ENCODE measurements at places on chromosomes 5 and 9. TPM values are rescaled to one million over a fixed set of nuclear protein-coding genes. Genes with fewer than 3 reads are reported as not detected.

- no peak for DNase-seq
These were observed 106.8 kb upstream of the PTGER4 start for GRCh38 chr5:40572937-40573336.

IER5L gene
- not detected for polyA plus RNA-seq

DNA sequence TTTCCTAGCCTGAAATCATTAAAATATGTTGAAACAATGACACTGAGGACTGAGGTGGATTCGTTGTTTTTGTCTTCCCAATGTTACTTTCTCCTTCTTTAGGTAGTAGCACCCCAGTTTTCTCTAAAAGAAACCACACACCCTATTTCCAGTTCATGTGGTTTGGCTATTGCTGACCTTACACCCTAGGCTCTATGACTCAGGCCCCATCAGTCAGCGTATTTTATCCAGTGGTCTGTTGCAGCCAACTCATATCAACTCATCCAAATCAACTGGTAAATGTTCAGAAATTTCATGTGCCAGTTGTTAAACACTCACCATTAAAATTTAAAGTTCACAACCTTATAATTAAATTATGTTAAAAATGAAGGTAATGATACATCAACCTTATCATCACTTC, 44.6 kb upstream of the NFIB start:
- no peak for DNase-seq

- DNase-seq: peak; percentile 47
These were observed 25.1 kb upstream of the CD180 start for GRCh38 chr5:67221487-67222242.

DNA sequence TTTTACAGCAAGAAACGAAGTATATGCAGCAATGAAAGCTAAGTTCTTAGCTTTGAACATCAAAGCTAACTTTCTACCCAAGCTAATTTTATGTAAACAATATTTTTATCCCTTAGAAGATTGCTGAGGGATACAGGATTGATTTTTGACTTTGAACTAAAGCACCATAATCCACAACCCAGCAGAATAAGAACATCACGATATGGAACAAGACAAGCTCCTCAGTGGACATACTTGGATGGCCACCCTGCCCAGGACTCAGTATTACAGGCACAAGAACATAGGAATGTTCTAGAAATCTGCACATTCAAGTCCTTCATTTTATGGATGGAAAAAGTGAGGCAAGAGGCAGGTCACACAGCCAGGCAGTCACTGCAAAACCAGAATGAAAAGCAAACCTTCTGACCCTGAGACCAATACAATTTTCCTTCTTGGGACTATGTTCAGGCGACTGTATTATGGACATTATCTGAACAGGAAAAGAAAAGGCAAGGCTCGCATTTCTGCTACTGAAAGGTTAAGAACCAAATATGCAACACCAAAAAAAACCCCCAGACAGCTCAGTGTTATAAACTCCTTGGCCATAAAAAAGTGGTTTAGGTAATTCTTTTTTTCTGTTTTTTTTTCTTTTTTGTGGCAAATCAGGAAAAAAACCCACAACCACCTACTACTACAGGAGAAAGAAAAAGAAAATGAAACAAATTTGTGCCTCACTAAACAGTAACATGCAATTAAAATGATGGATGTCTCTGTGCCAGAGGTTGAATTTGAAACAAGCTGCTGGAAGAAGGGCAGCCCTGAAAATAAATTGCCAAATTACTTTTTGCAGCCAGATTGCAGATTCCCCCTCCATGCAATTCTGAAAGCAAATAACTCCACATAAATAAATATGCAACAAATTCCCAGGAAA, 25.4 kb downstream of the EPB41L4B start:
- no peak for DNase-seq

DNA sequence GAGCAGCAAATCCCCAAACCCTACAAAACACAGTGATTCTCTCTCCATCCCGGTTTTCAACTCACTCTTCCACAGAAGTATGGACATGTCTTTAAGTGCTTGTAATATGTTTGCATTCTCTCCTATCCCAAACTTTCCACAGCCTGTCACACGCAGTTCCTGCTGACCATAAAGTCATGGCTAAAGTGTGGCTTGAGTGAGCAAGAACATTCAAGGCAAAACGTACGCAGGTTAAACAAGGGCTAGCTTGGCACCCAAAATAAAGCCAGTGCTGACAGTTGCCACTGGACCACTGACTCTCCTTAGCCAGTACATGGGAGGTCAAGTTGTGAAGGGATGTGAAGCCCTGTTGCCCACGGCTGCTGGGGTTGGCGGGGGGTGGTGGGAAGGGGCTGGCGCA, 211.1 kb upstream of the IRX1 start:
- no peak for DNase-seq

DNA sequence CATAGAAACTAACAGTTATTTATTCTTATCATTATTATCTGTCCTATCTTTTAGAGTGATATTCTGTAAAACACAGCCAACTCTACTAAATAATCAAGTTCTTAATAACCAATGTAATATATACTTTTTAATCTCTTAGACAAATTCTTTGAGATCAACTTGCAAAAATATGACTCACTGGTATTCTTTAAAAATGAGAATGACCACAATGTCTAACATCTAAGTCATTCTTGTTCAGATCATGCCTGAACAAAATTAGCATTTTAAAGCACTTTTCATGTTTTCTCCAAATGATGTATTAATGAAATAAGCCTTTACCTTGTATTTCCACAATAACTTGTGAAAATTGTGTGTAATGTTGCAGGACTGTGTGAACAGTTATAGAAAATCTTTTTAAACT, 356.9 kb upstream of the RGMB start:
- no peak for DNase-seq

GRCh38 chr5:150026682-150027172, 26.2 kb downstream of the HMGXB3 start:
- DNase-seq: no peak

RNF20 gene
- 44.8 TPM for polyA plus RNA-seq

Measured in naive B cell (primary cell).